ENCODE measurements at places on chromosomes 7 and 10.

GRCh38 chr10:58700591-58700990 is 187.9 kb downstream of the BICC1 start:
- no peak for DNase-seq

DNA sequence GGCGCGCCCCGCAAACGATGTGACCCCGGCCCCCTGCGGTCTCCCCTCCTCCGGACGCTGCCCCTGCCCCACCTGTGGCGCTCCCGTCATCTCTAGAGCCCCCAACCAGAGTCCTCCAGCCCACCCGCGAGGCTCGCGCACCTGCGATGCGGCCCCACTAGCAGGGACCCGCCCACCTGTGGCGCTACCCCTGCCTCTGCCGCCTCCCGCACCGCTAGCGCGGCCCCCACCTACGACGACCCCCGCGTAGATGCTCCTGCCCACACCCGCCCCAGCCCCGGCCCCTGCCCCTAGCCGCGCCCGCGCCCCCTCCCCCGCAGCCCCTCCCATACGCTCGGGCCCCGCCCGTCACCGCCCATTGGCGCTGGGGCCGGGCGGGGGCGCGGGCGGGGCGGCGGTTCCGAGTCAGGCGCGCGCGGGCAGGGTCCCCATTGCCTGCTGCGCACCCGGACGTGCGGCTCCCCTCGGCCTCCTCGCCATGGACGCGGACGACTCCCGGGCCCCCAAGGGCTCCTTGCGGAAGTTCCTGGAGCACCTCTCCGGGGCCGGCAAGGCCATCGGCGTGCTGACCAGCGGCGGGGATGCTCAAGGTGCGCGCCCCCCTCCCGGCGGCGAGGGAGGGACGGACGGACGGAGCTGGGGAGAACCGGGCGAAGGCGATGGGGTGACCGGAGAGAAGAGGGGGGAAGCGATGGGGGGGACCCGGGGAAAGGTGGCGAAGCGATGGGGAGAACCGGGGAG is at the start of gene PFKP:
PFKP (plus strand) TSS at position 431 of the 741 bp plus-strand sequence; CDS start at position 479, 48 bp downstream.
- DNase-seq, result peak; percentile 3

- DNase-seq, result no peak
Observed at GRCh38 chr10:17206210-17206709, 4.8 kb upstream of the TRDMT1 start.

DNA sequence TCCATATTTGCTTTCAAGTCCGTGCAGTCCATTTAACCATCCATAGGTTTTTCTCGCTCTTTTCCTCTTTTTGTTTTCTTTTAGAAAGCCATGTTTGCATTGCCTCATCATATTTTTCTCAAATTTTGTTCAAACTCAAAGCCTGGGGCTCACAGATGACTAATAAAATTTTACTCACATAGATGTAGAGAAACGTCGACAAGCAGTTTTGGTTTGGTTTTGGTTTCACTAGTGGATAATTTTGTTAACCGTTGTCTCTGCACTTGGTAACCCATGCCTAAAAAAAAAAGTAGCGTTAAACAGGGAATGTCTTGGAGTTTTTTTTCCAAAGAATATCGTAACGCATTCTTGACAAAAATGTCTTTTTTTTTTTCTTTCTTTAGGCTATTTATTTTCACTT is 344.2 kb upstream of the GALNT17 start:
- no peak for DNase-seq

GRCh38 chr7:27108390-27109127 is 6.1 kb upstream of the HOXA2 start:
- DNase-seq, result no peak

DNA sequence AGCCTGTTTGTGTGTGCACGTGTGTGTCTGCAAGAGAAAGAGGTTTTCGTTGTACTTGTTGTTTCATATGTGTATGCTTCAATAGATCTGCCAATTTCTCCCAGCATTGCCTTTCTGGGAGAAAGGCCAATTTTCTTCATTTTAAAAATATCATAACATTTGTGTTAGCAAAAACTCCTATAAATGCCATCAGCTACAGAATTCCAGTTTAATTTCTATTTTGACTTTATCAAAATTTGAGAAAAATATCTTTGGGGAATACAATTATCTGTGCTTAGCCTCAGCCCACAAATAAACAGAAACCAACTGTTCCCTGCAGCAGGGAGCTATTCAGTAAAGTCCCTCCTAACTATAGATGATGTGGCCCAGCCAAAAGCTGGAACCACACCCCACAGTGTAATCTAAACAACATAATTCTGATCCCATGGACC is 68.3 kb upstream of the MGMT start:
- DNase-seq, result peak; percentile 19

DNA sequence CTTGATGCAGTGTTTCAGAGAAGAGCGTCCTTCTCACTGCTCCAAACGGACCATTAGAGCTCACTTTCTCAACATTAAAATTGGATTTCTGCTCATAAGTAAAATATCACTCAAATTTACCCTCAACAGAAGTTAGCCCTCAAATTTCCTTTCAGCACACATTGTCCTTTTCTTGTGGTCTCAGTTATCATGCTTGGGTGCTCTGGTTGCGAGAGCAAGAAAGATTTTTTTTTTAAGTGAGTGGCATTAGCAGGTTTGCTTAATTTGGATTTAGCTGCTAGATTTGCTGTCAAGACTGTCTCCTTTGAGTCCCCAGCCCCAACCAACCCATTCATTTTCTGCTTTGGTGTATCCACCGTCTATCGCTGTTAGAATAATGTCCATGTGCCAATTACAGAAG is 2.6 kb upstream of the CH25H start:
- DNase-seq, result no peak

GRCh38 chr10:42475168-42476098 is 162.9 kb downstream of the ZNF33B start:
- no peak for DNase-seq

DNA sequence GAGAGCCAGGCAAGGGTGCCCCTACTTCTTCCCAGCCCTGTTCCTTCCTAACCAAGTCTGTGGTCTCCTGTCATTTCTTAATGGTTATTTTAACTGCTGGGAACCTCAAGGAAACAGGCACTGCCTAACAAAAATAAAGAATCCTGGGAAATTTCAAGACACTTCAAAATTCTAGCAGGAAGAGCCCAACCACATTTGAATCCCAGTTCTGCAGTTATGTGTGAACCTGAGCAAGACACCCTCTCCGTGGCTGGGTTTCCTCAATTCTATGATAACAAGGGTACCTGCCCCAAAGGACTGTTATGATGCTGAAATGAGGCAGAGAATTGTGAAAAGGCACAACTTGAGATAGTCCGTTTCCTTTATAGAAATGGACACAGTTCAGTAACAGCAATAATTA is 36.2 kb upstream of the DUSP5 start:
- DNase-seq, result no peak

DNA sequence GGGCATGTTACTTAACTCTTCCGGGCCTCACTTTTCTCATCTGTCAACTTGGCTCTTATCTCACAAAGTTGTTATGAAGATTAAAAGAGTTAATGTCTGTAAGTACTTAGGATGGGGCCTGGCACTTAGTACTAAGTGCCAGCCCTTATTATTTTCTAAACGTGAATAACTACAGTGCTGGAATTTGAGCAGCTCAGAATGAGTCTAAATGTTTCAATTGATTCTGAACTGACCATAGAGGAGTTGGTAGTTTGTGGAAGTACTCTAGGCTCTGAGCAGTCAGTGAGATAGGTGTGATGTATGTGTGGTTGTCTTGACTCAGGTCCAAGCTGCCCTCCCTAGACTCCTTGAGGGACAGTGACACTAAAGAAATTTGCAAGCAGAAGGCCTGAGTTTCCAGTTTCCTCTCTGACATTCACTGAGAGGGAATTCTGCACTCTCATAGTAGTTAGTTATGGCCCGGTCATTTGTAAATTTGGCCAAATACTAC is 18.5 kb upstream of the JAZF1 start:
- no peak for DNase-seq

DNA sequence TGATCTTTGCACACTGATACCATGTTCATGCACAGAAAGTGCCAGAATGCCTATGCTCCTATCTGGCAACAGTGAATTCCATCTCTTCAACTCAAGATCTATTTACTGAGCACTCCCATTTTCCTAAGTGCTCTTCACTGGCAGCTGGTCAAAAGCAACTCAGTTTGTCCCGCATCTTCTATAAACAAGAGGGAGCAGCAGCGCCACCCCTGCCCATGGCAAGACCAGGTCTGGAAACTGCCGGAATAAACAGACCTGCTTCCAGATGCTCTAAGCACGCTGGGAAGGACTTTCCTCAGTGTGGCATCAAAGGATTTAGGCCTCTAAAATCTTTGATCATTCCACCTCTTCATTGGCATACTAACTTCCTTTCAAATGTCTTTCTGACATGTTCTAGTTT is 104.4 kb upstream of the MACROH2A2 start:
- DNase-seq, result no peak

DNA sequence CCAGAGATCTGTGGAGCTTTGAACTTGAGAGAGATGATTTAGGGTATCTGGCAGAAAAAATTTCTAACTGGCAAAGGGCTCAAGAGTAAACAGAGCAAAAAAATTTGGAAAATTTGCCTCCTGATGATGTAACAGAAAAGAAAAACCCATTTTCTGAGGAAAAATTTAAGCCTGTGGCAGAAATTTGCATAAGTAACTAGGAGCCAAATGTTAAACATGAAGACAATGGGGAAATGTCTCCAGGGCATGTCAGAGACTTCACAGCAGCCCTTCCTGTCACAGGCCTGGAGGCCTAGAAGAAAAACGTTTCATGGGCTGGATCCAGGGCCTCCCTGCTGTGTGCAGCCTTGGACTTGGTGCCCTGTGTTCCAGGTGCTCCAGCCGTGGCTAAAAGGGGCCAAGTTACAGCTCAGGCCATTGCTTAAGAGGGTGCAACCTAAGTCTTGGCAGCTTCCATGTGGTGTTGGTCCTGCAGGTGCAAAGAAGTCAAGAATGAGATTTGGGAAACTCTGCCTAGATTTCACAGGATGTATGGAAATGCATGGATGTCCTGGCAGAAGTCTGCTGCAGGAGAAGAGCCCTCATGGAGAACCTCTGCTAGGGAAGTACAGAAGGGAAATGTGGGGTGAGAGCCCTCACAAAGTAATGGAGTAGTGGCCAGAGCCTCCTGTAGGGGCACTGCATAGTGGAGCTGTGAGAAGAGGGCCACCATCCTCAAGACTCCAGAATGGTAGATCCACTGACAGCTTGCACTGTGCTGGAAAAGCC is 8.1 kb downstream of the SEMA3D start:
- no peak for DNase-seq

- peak; percentile 44 for DNase-seq
Observed at GRCh38 chr7:80216996-80217842, 82.6 kb downstream of the GNAI1 start.

- DNase-seq, result no peak
Observed at GRCh38 chr10:90168244-90168643, 466.9 kb downstream of the KIF20B start.

GRCh38 chr10:34386921-34387320 is 428.2 kb downstream of the PARD3 start:
- no peak for DNase-seq

- no peak for DNase-seq
Observed at GRCh38 chr7:131471250-131472004, 85.0 kb downstream of the PODXL start.

- no peak for DNase-seq
Observed at GRCh38 chr7:73708961-73709549, 10.4 kb downstream of the STX1A start.

DNA sequence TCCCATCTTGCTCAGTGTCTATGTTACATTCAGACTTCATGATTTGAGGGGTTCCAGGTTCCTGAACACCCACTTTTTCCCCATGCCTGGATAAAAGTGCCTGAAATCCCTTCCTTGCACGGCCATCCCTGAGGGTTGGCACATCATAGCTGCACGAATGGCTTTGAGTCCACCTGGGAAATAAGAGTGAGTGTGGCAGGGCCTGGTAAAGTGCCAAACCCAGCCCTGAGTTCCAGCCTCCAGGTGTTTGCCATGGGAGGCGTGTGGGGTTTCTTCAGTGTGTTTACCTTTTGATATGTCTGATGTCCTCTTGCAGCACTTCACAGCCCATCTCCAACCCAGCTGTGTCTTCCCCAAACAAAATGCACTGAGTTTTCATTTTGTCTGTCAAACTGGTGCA is 145.7 kb downstream of the PAXIP1 start:
- DNase-seq, result no peak

GRCh38 chr7:29749701-29750321 is 56.5 kb upstream of the WIPF3 start:
- DNase-seq, result no peak

GRCh38 chr10:43417950-43418768 is 9.2 kb upstream of the HNRNPF start:
- DNase-seq, result no peak

DNA sequence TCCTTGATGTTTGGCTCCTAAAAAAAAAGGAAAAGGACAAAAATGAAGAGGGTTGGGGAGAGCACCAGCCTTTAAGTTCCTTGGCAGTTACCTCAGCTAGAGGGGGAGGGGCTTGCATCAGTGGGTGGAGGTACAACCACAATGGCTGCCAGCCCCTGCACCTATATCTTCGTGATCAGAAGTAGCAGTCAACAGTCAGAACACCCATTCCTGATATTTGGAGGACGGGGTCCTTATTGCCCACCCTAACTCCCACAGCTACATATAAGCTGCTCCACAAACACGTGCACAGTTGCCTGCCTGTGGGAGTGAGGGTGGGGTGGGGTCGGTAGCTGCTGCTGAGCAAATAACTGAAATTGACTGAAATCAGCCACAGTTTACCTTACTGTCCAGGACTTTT is 26.2 kb downstream of the C1GALT1 start:
- no peak for DNase-seq

Data from NCI-H1694 treated with DMSO at 0.1 percent for 48 hours (cell line).